ENCODE measurements at places on chromosomes 5 and 9.

- DNase-seq, result no peak
Observed at GRCh38 chr9:117697046-117697445, 7.2 kb upstream of the TLR4 start.

- DNase-seq, result no peak
Observed at GRCh38 chr5:127849891-127850290, 146.7 kb downstream of the CCDC192 start.

DNA sequence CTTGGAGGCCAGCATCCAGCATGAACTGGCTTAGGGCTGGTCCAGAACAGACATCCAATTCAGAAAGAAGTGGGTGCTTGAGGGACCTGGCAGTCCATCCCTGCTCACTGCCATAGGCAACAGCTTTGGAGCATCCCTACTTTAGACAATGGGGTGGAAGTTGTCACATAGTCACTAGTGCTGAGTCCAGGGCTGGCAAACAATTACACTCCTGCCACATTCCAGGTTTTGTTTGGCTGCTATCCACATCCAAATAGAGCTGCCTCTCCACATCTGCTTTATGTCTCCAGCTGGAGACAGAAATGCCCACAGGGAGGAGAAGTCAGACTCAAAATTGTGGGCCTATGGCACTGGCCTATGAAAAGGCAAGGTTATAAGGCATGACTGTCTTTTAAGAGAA is 7.0 kb downstream of the FSTL4 start:
- no peak for DNase-seq

GRCh38 chr5:108528655-108529054 is 146.8 kb upstream of the FBXL17 start:
- DNase-seq, result no peak

DNA sequence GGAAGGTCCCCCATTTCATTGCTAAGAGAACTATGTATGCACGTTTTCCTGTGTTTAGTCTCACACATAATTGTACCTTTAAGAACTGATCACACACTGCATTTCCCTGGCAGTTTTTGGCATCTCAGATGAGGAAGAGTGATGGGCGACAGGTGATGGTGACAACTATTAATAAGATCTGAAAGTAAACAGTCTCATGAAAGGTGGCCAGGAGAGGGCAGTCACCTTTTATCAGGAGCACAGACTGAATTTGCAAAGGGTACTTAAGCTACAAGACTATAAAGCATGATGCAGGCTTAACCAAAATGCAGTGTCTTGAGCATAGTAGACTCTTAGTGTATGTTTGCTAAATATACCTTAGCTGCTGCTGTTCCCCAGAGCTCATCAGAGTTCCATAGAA is 91.5 kb downstream of the GHR start:
- DNase-seq, result no peak

- no peak for DNase-seq
Observed at GRCh38 chr5:140734354-140734753, 34.1 kb downstream of the ZMAT2 start.

DNA sequence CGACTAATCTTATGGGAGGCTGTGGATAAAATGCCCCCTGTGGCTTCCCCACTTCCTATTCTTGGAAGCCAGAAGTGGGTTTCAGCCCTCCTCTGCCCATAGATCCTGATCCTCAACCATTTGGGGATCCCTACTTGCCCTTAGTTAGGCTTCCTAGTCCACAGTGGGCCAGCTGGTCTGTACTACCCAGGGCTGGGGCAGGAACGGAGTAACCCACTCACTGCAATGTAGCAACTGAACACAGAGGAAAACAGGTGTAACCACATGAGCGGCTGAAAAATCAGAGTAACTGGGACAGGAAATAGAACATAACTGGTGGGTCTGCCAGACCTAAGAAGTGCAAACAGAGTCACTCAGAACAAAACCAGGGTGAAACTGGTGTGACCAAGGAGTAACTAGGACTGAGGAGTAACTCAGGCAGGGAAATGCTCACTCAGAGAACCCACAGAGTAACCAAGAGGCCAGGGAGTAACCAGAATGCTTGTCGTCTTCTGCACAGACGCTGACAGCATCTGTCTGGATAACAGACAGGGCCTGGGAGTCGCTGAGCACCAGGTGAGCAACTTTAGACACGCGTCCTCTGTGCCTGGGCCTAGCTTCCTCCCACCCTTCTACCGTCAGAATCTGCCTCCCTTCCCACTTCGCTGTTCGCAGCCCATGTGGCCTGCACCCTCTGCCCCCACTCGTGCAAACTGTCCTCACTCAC is 1.0 kb downstream of the AQP3 start:
- no peak for DNase-seq

Data from activated CD8-positive, alpha-beta memory T cell treated with anti-CD3 and anti-CD28 coated beads for 1 hour (primary cell).